Foreskin melanocyte (primary cell): ENCODE measurements at places on chromosomes 3 and 15.

- DNase-seq = no peak
These were observed 37.1 kb downstream of the RAB11A start for GRCh38 chr15:65906396-65906795.

- DNase-seq = no peak
These were observed 13.2 kb downstream of the TKT start for GRCh38 chr3:53242642-53243041.

DNA sequence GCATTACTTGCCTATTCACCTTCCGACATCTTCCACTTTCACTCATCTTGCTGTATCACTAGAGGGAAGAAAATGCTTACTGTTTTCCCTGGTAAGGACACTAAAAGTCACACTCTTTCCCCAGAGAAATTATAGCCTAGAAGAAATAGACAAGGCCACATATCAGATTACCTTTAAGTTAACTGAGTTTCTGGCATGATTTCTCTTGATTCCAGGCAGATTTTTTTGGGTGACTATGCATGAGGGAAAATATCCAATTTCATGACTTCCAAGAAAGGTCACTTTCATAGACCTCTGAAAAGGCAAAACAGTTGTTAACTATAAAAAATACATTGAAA lies 30.3 kb downstream of the TCF12 start:
- no peak for DNase-seq

DNA sequence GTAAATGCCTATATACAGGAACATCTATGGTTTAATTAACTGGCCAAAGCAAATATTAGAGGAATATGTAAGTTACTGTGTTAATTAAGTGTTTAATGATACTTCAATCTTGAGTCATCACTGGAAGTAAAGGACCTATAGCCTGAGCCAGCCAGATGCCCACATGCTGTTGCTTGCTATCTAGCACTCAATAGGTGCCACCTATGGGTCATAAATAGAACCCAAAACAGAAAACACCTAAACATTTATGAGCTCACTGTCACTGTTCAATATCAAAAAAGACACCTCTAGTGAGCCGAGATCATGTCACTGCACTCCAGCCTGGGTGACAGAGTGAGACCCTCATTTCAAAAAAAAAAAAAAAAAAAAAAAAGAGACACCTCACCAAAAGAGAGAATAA lies 48.4 kb upstream of the IP6K2 start:
- DNase-seq = no peak

DNA sequence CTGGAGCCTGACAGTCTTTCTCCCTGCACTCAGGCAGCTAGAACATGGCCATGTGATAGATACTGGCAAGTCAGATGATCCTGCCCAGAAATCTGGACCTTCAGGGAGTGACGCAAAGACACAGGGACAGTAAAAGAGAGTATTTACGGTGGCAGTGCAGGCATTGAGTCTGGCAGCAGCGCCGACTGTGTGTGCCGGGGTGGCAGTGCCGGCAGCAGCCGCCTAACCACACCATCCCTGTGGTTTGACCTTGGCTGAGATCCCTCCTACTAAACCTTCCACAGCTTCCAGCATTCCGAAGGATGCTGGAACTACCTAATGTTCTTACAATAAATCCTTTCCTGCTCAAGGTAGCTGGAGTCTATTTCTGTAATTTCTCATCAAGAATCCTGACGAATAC lies 4.6 kb upstream of the TSPAN3 start:
- peak; percentile 26 for DNase-seq

GRCh38 chr3:196792771-196793170 lies 53.1 kb downstream of the PAK2 start:
- DNase-seq = no peak

DNA sequence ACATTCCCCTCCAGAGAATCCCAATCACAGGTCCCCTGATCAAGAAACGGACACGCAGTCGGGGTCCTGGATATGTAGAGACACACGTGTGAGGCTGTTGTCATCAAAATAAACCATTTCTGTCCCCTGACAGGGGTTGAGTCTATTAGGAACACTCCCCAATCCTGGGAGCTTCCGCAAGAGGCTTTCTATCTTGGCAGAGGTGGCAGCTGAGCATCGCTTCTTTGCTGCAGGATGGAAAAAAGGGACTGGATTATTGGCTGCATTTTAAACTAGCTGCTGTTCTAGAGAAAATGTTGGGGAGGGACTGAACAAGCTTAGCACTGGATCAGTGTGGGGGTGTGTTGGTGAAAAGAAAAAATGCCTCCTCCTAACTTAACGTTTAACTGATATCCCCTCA lies 2.5 kb upstream of the CNTN4 start:
- no peak for DNase-seq

DNA sequence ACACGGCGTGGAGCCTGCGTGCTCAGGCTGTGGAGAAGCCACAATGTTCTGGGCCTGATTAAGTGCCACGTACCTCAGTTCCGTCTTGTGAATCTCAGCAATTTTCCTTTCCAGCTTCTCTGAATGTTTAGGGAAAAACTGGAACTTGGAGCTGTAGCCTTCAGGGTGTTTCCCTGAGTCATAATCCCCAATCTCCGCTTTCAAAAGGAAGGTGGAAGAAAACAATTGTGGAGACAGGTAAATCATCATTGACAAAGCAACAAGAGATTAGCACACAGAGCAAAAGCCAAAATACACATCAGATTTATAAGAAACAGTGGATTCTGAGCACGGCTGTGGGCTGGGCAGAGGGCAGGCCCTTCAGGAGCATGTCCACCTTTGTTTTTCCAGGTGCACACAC lies 79.0 kb downstream of the WDR76 start:
- no peak for DNase-seq

DNA sequence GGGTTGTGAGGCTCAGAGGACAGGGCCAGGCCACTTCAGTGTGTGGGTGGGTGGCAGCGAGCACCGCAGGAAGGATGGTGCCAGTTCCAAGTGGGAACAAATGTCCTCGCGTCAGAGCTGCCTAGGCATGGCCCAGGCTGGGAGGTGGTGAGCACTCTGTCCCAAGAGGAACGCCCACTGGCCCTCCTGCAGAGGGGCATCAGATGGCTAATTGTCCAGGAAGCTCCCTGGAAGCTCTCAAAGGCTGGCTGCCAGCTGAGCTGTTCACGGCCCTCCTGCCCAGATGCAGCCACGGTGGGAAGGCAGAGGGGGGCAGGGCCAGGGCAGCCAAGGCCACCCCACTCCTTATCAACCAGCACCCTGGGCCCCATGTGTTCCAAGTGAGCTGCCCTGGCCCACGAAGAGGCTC lies 55.2 kb downstream of the IQSEC1 start:
- DNase-seq = no peak
